Right lobe of liver (tissue), 6 donors: ENCODE measurements at places on chromosomes 7 and 10.

- no peak for DNase-seq
Observed at GRCh38 chr7:120802751-120803150, 55.2 kb downstream of the TSPAN12 start.

DNA sequence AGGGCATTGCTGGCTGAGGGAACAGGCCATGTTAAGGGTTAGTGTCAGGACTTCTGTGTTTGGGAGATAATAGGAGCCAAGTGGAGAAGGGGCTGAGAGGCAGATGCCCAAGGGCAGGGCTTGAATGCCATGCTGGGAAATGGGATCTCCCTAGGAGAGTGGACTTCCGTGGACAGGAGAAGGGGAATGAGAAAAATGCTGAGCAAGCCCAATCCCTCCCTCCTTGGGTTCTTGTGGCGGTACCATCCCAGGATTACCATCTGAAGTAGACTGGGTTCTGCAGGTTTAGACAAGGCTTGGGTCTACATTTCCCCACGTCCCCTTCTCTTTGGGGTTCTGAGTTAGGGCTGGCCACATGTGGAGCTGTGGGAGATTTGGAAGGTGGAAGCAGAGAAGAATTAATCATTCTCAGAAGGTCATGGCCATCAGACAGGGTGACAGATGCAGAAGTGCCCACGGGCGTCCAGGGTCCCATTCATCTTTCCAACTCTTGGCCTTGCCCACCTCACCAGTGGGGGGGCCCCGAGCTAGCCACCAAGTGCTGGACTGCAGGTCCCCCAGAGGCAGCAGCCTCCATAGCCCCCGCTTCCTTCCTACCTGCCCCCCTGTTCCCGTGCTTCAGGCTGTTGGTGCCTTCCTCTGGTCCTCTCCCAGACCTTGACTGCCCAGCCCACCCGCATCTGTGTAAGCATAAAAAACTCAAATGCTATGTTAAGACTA, 354.8 kb downstream of the RPS24 start:
- DNase-seq = no peak

GRCh38 chr10:84530724-84531325, 202.4 kb downstream of the CCSER2 start:
- no peak for DNase-seq

- no peak for DNase-seq
Observed at GRCh38 chr10:44028384-44029137, 356.3 kb downstream of the CXCL12 start.

GRCh38 chr7:6652446-6653011, 15.4 kb downstream of the ZNF316 start:
- DNase-seq = no peak

DNA sequence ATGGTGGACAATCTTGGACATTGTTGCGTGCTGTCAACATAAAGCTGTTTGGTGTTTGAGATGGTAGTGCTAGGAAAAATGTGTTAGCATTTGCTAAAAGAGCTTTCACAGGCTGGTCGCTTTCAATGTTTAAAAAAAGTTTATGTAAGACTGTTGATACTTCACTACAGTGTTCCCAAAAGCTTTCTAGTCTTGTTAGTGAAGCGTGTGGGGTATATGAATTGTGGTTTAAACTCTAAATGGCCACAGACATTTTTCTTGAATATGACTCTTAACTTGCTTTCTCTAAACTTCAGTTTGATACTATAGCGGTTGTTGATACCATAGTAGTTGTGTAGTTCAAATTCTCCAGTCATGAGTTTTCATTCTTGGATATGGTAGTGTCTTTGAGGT, 44.9 kb downstream of the MCU start:
- no peak for DNase-seq

GRCh38 chr10:1297566-1298301, 241.5 kb downstream of the WDR37 start:
- no peak for DNase-seq

- no peak for DNase-seq
Observed at GRCh38 chr10:23606456-23606855, 167.6 kb downstream of the OTUD1 start.

GRCh38 chr7:86431761-86432160, 211.9 kb upstream of the GRM3 start:
- no peak for DNase-seq

GRCh38 chr7:93575555-93576399, 1.3 kb upstream of the CALCR start:
- DNase-seq = no peak

- no peak for DNase-seq
Observed at GRCh38 chr10:125071008-125071407, 89.4 kb downstream of the CTBP2 start.

GRCh38 chr10:21813946-21814345, 189.6 kb downstream of the DNAJC1 start:
- DNase-seq = no peak

GRCh38 chr10:15348579-15348978, 22.5 kb downstream of the FAM171A1 start:
- no peak for DNase-seq
